ENCODE measurements at places on chromosomes 11 and 22.

GRCh38 chr11:35214226-35214770 is 75.3 kb downstream of the CD44 start:
- no peak for DNase-seq

DNA sequence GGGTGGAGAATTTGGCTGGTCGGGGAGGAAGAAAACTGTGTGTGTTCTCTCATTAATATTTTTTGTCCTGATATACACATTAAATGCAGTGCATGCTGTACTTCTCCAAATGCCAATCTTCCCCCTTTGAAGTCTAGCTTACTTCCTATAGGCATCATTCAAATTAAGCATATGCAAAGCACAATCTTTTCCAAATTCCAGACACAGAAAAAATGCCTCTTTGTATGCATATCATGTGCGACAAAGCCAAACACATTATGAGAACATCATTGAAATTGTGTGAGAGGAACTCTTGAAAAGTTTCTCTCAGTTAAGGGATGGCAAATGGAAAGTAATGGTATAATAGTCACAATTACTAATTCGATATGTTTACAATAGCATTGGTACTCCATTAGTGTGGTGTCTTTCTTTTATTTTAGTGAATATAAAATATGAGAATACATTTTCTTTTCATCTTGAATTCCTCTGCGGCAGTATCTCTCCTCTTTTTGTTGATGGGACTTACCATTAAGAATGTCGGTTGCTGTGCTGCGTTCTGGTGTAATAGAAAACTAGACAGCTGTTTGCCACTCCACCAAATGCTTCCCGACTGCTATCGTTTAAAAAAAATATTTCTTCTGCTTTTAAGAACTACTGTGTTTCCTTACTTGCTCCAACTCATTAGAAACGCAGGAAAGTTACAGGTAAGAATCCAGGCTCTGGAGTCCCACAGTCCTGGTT is 19.3 kb upstream of the NRIP3 start:
- no peak for DNase-seq

DNA sequence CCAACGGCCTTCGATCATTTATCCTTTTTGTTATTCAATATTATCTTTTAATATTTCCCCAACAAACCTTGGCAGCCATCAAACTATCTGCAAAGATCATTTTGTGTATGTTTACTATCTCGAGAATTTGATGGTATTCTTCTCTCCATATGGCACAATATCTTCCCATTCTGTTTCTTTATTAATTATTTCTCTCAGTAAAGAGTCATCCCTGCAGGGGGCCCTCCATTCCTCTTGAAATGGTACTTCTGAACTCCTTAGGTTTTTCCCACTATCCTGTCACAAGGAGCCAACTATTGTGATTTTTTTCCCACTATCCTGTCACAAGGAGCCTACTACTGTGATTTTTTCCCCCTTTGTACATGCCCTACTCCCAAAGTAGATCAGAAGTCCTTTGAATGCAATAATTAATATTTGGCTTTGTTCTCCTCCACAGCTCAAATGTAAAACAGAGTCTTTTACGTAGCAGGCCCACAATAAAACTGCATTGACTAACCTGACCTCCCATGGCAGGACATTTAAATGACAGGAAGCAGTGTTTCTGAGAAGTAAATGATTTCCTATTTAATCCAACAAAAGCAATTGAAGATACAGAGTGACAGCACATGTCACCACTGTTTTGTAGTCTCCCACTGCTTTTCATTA is 43.3 kb downstream of the PDGFD start:
- no peak for DNase-seq

GRCh38 chr11:44564166-44564565 is 1.3 kb upstream of the CD82 start:
- DNase-seq = no peak

DNA sequence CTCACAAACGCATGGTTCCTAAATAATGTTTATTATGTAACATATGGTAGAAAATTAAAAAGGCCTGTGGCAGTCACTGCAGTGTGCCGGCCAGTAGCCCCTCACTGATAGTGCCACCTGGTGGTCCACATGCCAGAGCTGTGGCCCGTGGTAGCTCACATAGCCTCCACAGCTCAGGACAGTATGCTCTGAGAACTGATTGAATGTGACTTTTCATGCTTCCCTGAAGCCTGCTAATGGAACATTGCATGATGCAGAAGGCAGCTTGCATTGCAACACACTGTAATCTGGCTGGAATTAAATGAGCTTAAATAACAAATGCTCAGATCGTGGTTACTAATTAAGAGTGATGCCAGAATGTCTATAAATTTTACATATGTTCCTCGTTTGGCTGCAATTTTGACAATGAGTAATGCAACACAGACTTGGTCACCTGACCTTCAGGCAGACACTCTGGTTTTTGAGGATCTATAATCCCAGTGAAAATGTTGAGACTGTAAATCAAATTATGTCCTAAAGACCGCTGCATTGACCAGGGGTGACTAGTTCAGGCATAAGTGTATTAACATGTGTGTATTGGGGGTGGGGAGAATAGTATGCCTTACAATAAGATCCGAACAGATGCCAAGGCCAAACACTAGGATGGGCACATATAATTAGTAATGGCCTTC is 566.4 kb downstream of the METTL15 start:
- DNase-seq = peak; percentile 90

DNA sequence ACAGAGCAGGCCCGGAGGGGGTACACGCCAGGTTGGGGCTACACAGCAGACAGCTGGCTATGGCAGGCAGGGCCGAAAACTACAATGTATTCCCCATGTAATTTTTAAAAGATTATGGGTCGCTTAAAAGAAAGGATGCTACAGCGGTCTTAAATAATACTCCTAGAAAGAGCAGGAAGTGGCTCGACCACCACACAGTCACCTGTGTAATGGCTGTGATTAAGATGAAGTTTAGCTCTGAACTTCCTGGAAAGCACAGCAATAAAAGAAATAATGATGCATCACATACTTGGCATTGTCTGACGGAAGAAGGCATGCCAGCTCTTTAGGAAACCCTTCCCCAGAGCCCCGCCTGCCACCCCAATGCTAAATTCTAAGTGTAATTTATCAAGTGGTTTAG is 32.6 kb downstream of the WNT11 start:
- DNase-seq = no peak

GRCh38 chr11:34565417-34566207 is 52.0 kb upstream of the ELF5 start:
- no peak for DNase-seq

GRCh38 chr11:83713708-83714107 is 427.5 kb upstream of the CCDC90B start:
- peak; percentile 22 for DNase-seq

GRCh38 chr11:64745189-64745520 is 1.2 kb upstream of the RASGRP2 start:
- no peak for DNase-seq

DNA sequence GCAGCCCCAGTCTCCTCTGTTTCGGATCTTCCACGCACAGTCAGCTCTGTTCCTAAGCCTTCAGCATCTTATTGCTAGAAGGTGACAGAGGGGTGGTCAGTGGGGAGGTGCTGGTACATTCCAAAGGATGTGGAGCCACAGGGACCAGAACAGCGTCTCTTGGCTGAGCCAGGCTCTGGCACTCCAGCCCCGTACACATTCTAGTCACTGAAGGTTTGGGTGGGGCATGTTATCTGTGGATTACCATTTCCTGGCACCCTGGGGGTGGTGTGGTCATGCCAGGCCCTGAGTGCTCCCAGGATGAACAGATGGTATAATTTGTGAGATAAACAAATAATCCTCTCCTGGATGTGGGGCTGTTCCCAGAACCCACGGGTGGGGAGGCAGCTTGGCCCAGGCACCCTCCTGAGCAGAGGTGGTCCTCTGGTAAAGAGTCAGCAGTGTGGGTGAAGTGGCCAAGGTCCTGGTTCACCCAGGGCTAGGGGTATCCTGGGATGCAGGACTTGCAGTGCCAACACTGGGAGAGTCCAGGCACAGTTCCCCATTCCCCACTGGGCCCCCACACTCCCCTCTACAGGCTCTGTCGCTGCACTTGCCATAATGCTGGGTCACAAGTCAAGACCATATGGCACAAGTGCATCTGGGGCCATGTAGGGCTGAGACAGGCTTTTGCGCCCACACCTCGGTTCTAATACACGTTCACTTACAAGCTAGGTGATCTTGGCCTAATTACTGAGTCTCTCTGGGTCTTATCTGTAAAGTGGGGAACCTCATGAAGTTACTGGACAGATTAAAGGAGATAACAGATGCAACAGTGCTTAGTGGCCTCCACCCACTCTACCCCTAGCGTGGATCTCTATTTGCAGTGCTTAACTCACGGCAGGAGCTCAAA is 33.0 kb downstream of the DKK3 start:
- no peak for DNase-seq

- DNase-seq = no peak
Measured at GRCh38 chr22:38026130-38027111, 30.8 kb upstream of the PICK1 start.

DNA sequence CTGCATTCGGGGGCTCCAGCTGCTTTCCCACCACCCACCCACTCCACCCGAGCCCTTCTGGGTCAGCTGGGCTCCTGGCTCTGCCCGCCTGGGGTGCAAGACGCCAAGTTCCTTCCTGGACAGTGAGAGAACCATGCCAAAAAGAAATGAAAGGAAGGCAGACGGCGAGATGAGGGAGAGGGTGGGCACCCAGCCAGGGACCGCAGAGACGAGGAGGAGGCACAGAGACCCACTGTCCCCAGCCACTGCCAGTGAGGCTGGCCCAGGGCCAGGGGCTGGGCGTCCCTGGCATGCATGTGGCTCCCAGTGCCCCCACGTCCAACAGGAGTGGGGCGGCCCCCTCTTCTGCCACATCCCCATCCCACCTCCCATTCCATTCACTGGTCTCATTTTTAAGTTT is 10.8 kb upstream of the CD81 start:
- no peak for DNase-seq

- no peak for DNase-seq
Measured at GRCh38 chr11:17163291-17163690, 44.5 kb downstream of the PIK3C2A start.

DNA sequence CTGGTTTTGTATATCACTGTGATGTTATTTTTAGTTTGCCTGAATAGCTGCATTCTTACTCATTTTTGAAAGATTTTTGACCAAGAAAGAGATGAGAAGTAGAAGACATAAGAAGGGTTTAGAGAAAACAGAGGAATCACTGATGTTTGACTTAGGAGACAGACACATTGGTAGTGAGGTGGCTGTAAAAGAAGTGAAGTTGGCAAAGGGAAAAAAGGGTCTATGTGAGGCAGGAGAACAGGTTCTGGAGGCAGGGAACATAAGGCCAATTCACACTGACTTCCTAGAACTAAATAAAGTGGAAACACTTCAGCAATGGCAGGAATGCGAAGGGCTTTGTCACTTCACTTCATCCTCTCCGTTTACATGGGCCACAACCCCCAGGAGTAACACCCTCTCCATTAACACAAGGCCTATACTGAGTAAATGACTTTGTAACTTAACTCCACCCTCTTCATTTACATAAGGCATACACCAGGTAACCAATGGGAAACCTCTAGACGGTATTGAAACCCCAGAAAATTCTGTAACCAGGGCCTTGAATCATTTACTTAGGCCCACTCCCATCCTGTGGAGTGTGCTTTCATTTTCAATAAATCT is 36.5 kb downstream of the CTSC start:
- DNase-seq = no peak

DNA sequence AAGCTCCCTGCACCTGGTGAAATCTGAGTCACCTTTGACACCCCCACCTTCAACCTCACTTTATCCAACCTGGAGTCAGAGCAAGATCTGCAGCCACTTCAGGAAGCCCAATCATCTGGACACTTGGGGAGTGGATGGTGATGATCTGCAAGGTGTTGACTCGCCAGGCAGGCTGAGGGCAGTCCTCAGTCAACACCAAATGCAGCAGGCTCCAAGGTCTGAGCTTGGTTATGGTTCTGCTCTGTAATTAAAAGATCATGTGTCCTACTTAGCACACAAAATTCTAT is 446.9 kb downstream of the BRD1 start:
- no peak for DNase-seq

DNA sequence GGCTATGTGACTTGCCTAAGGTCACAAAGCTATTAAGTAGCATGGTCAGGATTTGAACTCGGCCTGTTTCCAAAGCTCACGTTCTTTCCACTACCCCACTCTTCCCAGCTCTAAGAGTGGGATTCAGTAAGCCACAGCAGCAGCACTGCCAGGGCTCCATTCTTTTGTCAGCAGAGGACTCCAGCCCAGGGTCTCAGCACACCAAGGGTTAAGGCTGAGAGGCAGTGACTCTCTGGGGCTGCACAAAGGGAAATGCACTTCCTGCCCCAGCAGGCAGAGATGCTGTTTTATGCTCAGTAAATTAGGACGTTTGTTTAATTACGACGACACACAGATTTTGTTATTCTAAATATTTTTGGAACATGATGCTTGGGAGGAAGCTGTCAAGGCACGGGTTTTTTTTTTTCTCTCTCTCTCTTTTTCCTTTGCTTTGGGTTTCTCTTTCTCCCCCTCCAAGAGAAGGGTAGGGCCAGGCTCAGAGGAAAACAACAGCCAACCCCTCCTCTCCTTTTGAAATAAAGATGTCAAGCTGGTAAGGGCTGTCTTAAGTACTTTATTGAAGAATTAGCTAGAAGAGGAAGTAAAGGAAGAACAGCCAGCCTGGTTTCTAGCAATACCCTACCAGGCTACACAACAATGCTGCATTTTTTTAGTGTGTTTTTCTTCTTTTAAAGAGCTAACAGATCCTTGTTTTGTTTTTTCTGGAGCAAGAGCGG is 2.8 kb downstream of the MYH9 start:
- DNase-seq = peak; percentile 43

DNA sequence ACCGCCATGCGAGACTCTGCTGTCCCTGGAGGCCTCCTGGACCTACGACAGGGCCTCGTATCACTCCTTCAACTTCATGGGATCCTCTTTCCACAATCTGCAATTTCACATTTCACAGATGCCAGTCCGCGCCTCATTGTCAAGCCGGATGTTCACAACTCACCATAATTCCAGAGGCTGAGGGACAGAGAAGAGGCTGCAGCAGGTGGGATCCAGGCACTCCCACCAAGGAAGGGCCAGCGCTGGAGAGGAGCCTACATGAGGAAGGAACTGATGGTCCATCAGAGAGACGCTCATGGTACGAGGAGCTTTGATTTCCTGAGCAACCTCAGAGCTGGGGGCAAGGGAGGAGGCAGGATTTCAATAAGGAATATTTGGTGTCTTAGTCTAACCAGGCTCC is 495.0 kb downstream of the BRD1 start:
- no peak for DNase-seq

DNA sequence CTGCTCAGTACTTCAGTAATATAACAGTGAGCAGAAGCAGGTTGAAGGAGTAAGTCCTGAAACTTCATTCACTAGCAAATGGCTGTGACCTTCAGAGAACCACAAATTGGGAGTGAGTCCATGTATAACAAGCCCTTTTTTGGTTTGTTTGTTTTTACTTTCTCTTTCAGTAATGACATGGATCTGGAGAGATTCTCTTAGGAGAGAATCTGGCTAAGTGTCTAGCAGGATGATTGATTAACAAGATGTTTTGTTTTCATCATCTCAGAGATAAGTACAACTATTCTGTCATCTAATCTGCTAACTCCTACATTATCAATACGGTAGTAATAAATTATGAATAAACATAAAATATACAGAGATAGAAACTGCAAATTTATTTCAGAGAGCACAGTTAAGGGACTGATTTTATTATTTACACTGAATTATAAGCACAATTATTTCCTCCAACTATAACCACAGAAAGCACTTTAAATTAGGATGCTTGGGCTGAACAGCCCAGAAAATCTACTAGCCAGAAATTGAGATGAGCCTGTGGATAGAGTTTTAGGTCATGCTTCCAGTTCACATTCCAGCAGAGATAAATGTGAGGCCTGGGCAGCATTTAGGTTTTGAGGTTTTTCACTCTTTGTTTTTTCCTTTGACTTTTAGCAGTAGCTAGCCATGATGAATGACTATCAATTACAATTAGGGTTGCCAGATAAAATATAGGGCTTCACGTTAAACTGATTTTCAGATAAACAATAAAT is 429.3 kb upstream of the FAT3 start:
- DNase-seq = peak; percentile 18

Measured in fibroblast of skin of right biceps (primary cell).